ENCODE measurements at places on chromosomes 1 and 21.

- DNase-seq, result no peak
Observed at GRCh38 chr1:223535319-223535718, 130.2 kb downstream of the CAPN8 start.

- DNase-seq, result no peak
Observed at GRCh38 chr21:34196996-34197395, 123.6 kb downstream of the MRPS6 start.

- DNase-seq, result no peak
Observed at GRCh38 chr1:147496571-147497210, 44.6 kb upstream of the BCL9 start.

DNA sequence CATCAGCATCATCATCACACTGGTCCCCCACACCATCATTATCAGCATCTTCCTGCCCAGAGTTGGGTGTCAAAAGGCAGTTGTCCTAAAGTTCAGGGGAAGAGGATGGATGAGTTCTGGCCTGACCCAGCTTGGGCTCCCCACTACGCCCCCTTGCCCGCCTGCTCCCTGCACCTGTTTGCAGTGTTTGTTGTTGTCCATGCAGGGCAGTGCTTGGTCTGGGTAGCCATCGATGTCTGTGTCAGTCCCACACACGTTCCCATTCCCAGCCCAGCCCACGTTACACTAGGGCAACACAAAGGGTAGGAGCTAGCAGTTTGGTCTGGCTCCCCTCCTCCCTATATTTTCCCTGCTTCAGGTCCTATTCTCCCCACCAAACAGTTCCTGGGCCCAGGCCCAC is 6.8 kb downstream of the THBS3 start:
- no peak for DNase-seq

GRCh38 chr1:160097911-160098851 is at the start of gene IGSF8:
IGSF8 (minus strand) TSS chr1:160098619; CDS start chr1:160098472, 147 bp downstream.
- DNase-seq, result peak; percentile 93

GRCh38 chr1:32998064-32998463 is 33.5 kb upstream of the RNF19B start:
- no peak for DNase-seq

GRCh38 chr1:21139601-21140000 is 37.1 kb downstream of the EIF4G3 start:
- DNase-seq, result no peak

DNA sequence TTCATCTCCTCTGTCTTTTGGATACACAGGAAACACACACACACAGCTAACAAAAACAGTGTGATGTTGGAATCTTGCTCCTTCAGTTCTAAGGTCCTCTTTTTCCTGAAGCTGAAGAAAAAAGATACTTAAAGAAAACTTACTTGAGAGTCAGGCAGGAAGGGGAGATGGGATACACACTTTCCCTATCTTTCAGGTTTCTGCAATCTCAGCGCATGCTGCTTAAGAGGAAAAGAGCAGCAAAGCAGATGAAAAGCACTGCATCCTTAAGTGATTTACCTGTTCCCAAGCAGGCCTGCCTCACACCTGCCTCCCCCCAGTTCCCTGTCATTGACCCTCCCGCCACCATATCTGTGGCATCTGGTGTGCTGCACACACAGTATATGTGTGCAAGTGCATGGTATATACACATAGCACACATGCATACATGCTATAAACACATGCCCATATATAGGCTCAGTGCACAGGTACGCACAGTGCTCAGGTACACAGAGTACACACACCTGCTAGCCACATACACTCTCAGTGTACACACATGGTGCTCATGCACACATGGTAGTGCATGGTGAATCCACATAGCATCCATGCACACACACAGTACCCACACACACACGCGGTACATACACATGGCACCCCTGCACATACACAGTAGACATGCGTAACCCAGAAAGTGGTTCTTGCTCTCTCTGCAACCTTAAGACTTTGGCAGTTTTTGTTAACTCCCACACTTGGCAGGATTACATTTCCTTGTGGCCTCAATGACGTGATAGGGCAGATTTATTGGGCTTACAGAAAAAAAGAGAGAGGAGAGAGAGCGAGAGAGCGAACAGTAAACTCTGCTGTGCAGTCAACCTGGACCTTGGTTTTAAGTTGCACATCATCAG is 166.9 kb downstream of the TOMM20 start:
- no peak for DNase-seq

DNA sequence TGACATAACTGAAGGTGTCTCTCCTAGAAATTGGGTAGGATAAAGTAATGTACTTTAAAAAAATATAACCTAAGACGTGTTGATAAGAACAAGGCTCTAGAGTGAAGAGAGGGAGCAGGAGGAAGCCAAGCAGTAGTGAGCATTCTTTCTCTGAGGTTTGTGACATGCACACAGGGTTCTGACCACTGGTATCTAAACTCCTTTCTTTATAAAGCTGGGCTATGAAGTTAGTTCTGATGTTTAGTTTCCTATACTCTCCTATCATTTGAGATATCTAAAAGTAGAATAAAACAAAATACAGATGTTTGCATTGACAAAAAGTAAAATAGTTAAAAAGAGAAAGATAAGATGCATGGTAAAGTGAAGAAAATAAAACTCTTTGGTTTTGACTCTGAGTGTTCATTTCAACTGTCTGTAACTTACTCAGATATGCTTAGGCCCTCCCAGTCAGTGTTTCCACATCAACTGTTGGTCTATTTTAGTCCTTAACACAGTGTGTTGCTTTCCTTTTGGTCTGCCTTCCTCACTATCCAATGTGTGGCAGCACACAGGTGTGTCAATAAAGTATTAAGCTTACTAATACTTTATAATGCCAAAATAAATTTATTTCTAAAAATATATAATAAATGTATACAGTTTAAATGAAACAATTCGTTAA is 543.5 kb downstream of the PTPRC start:
- no peak for DNase-seq

- no peak for DNase-seq
Observed at GRCh38 chr1:155133799-155134281, 1.8 kb upstream of the SLC50A1 start.

- DNase-seq, result no peak
Observed at GRCh38 chr1:152982076-152982475, 1.8 kb upstream of the SPRR1A start.

DNA sequence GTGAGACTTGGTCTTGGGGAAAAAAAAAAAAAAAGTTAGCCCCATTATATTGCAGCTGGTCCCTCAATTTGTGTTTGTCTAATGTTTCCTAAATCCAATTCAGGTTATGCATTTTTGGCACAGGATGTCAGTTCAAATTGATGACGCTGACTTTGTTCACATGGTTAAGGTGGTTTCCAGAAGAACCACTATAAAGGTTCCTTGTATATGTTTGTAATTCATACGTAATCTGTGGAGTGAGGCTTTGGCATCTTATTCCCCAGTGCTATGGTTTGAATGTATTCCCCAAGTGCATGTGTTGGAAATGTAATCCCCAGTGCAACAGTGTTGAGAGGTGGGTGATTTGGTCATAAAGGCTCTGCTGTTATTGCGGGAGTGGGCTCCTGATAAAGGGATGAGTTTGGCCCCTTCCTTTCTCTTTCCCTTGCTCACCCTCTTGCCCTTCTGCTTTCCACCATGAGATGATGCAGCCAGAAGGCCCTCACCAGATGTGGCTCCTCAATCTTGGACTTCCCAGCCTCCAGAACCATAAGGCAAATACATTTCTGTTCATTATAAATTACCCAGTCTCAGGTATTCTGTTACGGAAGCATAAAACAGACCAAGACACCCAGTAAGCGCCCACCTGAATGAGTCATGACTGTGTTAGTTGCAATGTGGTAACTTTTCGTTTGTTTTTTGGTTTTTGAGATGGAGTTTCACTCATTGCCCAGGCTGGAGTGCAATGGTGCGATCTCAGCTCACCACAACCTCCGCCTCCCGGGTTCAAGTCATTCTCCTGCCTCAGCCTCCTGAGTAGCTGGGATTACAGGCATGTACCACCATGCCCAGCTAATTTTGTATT is 19.5 kb upstream of the HLCS start:
- DNase-seq, result no peak

DNA sequence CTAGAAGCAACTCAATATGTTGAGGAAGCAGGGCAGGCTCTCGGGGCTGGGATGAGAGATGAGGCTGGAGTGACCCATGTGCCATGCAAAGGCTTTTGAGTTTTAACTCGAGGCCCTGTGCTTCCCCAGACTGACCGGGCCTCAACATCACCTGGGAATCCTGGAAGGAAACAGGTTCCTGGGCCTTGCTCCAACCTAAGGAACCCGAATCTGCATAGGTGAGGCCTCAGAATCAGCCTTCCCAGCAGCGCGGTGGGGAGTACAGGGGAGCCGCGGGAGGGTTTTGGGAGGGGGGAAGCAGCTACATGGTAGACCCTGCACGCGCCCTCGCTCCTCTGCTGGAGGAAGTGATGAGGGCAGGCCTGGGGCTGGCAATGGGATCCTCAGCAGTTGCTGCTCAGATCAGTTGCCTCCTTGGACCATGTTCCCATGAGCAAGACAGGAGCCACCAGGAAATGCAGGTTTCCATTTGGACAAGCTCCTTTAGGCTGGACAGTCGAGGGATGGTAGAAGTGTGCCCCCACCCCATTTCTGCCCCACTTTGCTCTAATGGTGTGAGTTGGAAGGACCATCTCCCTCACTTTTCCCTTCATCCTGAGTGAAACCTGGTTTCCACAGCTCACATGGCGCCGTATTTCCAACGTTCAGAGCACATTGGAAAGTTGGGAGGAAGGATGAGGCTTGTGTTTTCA is 4.5 kb upstream of the KIAA1614 start:
- DNase-seq, result no peak

GRCh38 chr1:15410223-15410883 is 665 bp downstream of the EFHD2 start:
- DNase-seq, result no peak

DNA sequence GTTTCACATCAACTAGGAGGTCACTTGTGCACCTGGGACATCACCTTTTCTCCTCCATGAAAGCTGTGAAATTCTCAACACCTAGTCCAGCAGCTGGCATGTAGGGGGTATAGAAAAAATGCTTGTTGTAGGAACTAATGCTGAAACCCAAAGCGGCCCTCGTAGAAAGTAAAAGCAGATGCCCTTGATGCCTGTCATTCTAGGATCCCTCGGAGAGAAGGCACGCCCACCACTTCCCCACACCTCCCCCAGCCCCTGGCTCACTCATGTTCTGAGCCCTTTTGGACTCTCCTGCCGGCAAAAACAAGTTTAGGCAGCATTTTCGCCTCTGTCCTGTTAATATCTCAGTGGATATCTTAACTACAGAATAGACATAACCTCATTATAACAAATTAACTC is 36.5 kb downstream of the RIPK4 start:
- no peak for DNase-seq

DNA sequence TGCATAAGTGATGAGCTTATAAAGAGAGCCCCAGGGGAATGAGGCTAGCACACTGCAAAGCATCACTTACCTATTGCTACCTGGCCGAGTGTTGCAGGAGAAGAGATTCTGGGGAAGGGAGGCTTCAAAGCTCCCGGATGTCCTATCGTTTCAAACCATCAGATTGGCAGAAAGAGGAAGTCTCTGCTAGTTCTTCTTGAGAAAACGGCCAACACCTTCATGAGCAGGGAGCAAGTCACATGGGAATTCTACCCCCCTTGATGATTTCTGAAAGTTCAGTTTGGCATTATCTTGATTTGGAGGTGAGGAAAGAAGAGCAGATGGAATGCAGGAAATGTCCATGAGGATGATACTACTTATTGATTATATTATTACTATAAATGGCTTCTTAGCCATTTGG is 16.2 kb downstream of the SYF2 start:
- DNase-seq, result no peak

DNA sequence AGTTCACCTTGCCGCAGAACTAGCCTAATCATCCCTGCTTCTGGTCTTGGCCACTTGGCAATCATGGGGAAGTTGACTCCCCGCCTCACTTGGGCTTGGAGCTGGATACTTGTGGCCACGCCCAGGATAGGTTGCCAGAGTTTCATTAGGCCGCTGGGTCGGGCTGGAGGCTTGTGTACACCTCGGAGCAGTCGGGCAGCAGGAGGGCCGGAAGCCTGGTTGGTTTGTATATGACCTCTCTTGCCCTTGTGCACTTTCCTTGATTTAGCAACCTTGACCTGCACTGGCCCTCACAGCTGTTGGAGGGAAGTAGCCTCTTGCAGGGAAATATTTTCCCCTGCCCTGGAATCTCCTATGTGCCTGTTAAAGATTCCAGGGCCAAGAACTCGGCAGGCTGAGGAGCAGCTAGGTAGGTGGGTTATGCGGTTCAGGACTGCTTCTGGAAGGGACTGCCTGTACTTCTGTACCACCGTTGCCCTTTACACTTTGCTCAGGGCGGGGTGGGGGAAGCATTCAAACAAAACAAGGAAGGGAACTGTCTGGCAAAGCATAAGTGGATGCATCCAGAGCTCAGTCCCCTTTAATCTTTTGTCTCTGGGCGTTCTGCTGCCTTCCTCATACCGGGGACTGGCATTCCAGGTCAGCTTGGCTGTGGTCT is 83.5 kb downstream of the UCK2 start:
- no peak for DNase-seq

- DNase-seq, result no peak
Observed at GRCh38 chr1:181369416-181369815, 113.9 kb upstream of the CACNA1E start.
